ENCODE measurements at places on chromosomes 7 and 10.

GRCh38 chr10:46523962-46524471 lies 32.4 kb downstream of the GPRIN2 start:
- DNase-seq = no peak

DNA sequence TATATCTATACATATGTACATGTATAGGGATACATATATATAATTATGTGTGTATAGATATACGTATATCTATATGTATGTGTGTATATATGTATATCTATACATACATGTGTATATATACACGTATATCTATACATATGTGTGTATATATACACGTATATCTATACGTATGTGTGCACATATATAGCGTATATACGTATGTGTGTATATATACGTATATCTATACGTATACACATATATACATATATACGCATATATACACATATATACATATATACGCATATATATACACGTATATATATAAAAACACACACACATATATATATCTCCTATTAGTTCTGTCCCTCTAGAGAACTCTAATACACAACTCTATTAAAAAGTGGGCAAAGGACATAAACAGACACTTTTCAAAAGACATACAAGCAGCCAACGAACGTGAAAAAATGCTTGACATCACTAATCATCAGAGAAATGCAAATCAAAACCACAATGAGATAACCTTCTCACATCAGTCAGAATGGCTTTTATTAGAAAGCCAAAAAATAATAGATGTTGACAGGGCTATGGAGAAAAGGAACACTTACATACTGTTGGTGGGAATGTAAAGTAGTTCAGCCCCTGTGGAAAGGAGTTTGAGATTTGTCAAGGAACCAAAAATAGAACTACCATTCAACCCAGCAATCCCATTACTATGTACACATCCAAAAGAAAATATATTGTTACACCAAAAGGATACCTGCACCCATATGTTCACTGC lies 22.0 kb upstream of the TMEM120A start:
- no peak for DNase-seq

- DNase-seq = no peak
Measured at GRCh38 chr7:91691865-91692264, 188.6 kb downstream of the MTERF1 start.

GRCh38 chr10:13567030-13567429 lies 19.7 kb upstream of the PRPF18 start:
- DNase-seq = no peak

- DNase-seq = no peak
Measured at GRCh38 chr10:6841761-6842160, 261.7 kb upstream of the PRKCQ start.

DNA sequence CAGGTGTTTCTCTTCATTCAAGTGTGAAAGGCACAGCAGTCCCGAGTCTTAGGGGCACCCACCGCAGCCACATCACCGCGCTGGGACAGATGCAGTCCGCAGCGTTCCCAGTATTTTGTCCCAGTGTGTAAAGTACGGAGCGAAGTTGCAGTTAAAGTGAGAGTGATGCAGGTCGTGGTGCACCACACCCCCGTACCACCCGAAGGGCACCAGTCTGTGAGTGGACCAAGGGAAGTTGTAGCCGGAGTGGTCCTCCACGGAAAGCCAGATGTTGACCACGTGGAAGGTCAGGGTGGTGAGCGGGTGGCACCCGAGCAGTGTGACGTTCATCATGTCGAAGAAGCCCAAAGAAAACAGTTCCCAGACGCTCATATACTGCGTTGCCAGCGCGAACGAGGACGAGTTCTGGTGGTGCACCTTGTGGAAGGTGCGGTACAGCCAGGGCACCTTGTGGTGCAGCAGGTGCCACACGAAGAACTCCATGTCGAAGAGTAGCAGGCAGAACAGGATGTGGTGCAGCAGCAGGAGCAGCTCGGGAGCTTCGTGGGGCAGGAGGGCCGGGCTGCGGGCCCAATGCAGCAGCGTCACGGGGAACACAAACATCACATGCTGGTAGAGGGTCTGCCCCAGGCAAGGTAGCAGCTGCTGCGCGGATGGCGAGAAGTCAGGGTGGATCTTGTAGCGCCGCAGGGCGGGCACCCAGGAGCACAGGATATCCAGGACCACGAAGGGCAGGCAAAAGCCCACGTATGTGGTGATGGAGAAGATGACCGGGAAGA lies 526 bp downstream of the CH25H start:
- DNase-seq = no peak

- no peak for DNase-seq
Measured at GRCh38 chr7:36279200-36279925, 110.3 kb upstream of the ANLN start.

DNA sequence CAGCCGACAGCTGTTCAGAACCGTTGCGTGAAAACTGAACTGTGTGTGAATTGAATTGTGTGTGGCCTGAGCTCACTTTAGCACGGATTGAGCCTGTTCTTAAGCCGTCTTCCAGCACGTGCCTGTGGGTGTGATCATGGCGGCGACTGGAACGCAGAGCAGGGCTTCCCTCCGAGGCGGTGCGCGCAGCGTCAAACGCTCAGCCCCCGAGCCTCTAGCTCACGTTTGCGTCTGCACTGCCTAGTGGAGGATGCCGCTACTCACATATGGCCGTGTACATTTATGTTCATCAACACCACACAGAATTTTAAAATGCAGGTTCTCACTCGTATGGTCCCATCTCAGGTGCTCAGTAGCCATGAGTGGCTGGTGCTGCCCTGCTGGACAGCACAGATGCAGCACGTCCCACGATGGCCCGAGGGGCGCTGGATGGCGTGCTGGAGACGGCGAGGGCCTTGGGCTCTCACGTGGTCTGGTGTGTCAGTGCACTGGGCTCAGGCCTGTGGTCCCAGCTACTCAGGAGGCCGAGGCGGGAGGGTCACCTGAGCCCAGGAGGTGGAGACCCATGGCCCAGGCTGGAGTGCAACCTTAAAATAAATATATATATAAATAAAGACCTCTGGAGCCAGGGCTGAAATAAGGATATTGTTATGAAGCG lies 22.0 kb downstream of the SUN1 start:
- DNase-seq = no peak

- no peak for DNase-seq
Measured at GRCh38 chr7:105648561-105649401, 67.5 kb upstream of the EFCAB10 start.

GRCh38 chr10:71093531-71093930 lies 118.8 kb upstream of the UNC5B start:
- no peak for DNase-seq

GRCh38 chr10:45443101-45444009 lies 69.3 kb downstream of the ALOX5 start:
- DNase-seq = no peak

DNA sequence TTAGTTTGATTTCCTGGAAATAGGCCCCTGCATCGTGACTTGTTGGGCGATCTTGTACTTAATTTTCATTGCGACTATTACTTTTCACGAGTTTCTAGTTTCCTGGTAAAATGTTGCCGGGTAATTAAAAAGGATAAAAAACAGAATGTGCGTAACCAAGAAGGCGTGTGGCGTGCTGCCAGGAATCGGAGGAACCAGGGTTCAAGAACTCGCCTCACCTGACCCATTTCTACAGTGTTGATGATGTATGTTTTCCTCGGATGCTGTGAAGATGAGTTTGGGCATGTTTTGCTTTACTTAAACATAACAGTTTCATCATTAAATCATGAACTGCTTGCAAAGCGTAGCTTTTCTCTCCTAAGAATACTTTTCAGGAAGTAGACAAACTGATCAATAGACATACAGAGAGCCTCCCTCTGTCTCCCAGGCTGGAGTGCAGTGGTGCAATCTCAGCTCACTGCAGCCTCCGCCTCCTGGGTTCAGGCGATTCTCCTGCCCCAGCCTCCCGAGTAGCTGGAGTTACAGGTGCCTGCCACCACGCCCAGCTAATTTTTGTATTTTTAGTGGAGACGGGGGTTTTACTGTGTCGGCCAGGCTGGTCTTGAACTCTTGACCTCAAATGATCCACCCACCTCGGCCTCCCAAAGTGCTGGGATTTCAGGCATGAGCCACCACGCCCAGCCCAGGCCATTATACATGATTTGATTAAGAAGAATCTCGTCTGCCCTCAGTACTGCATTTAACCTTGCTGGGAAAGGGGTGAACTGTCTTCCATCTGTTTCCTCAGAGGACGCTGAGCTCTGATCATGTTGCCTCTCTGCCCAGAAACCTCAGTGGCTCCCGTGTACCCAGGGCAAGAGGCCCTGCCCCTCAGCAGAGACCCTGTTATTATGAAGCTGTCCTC lies 9.1 kb downstream of the FOXK1 start:
- no peak for DNase-seq

- no peak for DNase-seq
Measured at GRCh38 chr10:19659920-19660655, 156.1 kb upstream of the PLXDC2 start.

Measured in cerebellar nuclear complex (tissue), 1 donor.